Astrocyte of the hippocampus (primary cell): ENCODE measurements at places on chromosomes 2 and 18.
A peak's percentile ranks its signal among the peaks of the same experiment; 100 is the strongest.

DNA sequence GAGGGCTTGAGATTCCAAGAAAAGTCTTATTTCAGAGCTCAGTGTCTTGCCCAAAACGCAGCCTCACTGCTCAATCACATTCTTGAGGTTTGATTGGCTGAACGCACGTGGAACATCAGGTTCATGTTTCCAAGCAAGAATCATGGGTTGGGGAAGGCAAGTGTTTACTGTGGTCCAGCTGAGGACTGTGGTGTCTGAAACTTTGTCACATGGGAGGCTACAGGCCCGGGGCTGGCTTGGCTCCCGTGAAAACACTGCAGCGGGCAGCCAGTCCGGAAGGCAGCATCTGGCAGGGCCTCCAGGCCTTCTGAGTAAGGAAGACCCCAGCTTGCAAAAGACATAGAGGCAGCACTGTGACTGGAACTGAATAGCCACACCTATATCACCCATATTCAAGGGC is 84.7 kb downstream of the POLR1A start:
- DNase-seq, result peak; percentile 70

- DNase-seq, result peak; percentile 79
Measured at GRCh38 chr2:96374211-96374951, 38.8 kb downstream of the NCAPH start.

DNA sequence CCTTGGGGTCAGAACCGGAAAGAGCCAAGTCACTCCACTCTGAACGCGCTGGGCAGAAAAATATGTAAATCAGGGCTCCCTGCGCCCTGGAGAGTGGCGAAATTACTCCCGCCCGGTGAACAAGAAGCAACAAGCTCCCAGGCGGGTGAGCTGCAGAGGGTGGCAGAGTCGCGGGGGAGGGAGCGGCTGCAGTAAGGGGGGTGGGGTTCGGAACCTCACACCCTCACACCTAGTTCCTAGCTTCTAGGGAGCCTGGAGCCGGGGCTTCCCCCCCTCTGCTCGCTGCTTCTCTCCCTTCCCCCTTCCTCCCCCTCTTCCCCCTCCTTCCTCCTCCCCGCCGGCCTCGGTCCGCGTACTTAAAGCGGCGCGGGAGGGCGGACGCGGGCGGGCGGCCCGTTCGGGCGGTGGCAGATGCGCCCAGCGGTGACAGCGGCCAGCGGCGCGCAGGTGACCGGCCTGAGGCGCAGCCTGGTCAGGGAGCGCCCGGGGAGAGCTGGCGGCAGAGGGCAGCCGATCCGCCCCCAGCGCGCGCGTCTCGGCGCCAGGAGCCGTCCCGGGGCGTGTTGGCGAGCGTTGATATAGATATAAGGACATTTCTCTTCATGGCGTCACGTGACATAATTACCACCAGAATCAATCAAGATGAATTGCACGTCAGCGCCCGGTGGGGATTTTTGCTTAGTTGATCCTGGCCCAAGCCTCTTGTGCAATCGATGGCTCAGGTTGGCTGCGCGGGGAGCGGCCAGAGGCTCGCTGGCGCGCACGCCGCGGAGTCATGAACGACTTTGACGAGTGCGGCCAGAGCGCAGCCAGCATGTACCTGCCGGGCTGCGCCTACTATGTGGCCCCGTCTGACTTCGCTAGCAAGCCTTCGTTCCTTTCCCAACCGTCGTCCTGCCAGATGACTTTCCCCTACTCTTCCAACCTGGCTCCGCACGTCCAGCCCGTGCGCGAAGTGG is at the start of gene HOXD11:
Gene HOXD11, plus strand, starts transcription at position 700 of the 959 bp plus-strand sequence. Its CDS starts 76 bp downstream, at position 776.
- DNase-seq, result no peak

DNA sequence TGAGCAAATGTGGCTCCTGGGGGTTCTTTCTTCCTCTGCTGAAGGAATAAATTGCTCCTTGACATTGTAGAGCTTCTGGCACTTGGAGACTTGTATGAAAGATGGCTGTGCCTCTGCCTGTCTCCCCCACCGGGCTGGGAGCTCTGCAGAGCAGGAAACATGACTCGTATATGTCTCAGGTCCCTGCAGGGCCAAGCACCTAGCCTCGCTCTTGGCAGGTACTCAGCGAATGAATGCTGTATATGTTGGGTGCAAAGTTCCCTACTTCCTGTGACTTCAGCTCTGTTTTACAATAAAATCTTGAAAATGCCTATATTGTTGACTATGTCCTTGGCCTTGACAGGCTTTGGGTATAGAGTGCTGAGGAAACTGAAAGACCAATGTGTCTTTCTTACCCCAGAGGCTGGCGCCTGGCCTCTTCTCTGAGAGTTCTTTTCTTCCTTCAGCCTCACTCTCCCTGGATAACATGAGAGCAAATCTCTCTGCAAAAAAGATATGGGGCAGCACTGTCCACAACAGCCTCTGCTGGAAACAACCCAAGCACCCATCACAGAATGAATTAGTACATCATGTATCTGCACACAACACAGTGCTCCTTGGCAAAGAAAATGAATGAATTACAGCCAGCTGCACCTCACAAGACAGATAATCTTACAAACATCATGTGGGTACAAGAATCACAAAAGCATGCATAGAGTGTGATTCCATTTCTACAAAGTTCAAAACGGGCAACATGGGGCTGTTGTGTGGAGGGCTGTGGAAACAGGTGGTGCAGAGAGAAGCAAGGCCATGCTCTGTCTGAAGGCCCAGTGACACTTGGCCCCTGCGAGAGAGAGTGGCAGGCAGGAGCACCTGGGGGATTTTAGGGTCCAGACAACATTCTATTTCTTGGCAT is 6.6 kb downstream of the IL1RN start:
- no peak for DNase-seq
